ENCODE measurements at places on chromosomes 11 and 22.

DNA sequence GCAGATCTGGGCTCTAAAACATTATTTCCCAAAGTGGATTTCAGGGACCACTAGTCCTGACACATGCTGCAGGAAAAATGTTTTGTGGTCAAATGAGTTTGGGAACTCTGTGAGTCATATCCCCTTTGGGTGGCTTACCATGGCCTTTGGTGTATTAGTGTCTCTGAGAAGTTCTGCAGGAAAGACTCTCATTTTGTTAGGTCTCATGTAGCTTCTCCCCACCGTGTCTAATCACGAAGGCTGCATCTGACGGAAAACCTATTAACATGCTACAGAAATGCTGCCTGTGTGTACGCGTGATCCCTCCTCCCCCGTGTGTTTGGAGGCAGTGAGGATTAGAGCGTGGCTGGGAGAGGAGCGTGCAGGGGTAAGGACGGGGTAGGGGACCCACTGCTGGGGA is 191.7 kb downstream of the ST3GAL4 start:
- no peak for DNase-seq

DNA sequence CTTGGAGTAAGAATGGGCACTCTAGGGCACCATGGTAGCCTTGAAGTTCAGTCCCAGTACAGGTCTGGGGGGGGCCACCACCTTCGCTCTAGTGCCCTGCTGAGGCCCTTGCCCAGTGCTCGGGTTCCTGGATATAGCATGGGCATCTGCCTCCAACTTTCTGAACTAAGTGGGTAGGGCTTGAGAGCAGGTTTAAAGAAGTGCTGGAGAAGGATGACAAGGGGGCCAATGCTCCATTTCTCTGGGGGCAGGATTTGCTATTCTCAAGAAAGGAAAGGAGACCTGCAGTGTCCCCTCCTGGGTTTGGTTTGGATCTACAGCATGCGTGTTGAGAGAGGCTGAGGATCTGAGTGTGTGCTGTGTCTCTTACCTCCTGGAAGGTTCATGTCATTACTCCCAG is 82.2 kb upstream of the SUSD2 start:
- no peak for DNase-seq

DNA sequence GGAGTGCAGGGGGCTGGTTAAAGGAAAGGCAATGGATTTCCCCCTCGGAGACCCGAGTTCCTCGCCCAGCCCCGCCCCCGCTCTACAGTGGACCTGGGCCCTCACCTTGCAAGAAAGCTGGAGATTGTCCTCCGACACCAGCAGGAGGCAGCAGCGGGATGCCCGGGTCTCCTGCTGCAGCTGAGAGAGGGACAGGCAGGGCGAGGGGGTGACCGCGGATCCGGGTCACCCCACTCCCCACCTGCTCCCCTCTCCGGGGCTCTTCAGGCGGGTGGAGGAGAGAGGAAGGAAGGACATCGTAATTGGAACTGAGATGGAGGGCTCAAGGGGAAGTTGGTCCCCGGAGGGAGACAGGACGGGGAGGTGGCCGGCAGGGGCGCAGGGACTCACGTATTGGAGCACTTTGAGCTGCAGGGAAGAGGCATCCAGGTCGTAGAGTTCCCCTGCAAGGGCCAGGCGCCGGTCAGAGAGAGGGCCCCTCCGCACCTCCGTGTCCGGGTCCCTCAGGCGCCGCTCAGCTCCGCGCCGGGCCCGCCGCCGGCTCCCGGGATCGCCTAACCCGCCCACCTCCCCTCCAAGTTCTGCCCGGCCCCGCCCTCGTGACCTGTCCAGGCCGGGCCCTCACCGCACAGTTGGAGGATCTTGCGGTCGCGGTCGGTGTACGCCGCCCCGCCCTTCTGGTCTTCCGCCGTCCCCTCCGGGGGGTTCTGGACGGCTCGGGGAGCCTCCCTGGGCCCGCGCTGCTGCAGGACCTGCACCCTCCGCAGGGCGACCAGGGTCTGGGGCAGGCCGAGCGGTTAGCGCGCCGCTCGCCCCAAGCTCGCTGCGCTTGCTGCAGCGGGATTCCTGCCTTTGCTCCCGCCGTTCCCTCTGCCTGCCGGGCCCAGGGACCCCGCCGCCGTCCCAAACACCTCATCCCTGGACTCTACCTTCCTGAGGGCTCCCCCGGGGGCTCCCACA is 84.1 kb downstream of the PDE2A start:
- peak; percentile 59 for DNase-seq

- DNase-seq: no peak
Observed at GRCh38 chr11:27717801-27718229, 17.6 kb upstream of the BDNF start.

DNA sequence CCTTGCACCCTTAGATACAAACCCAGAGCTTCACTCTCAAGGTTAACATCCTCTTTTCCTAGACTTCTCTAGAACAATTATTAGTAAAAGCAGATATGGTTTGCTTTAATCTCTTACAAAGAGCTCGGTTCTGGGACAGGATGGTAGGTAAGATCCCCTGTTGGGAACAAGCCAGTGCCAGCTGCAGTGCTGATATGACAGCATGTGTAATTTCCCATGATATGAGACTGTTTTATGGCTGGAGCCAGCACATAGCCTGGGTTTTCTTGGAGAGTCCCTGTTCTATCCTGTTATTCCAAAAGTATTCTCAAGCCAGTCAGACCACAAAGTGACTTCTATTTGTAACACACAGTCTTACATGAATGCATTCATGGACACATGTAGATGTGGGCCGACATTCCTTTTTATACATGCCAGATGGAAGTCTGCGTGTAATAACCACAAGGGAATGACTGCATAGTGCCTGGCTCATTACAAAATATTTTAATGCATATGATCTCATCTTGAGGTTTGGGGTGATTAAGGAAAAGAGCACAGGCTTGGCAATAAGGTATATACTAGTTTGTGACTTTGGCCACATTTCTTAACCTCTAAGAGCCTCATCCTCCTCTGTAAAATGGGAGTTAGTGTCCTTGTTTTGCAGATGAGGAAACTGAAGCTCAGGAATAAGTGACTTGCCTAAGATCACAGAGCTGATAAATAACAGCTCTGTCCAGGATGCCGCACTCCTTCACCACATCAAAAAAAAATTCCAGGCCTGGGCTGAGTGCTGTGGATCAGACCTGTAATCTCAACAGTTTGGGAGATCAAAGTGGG is 21.8 kb downstream of the CLMP start:
- no peak for DNase-seq

DNA sequence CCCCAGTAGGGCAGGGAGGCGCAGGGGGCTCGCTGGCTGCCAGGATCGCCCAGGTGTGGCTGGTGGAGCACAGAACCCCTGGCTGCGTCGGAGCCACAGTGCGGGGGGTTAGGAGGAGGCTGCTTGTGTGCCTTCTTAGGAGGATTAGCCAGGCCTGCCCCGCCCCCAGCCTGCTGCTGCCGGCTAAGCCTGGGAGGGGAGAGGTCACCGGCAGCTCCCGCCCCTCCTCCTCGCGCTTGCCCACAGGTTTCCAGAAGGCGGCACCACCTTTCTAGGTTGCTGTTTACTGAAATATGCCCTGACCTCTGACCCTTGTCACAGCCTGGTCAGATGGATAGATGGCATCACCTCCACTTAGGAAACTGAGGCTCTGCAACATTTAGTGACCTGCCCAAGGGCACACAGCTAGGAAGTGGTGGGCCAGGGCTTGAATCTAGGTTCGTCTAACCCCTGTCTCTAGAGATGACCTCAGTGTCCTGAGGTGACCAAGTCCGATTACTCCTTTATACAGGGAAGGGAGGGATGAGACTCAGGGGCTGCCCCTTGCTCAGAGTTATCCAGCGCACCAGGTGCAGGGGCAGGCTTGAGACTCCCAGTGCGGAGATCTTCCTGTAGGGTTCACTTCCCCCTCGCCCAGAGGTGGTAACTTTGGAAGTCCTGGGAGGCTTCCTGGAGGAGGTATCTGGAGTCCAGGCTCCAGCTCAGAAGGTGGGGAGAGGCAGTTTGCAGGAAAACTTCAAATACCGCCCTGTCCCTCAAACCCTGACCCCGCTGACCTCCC is 44.0 kb downstream of the MYO7A start:
- DNase-seq: no peak
